Right ventricle myocardium inferior (tissue), 1 donor: ENCODE measurements at places on chromosomes 3 and 15. TPM values are rescaled to one million over a fixed set of nuclear protein-coding genes. Genes with fewer than 3 reads are reported as not detected.

The SPESP1 gene
- 4.0 TPM for total RNA-seq

The DNAH12 gene
- total RNA-seq: not detected

DNA sequence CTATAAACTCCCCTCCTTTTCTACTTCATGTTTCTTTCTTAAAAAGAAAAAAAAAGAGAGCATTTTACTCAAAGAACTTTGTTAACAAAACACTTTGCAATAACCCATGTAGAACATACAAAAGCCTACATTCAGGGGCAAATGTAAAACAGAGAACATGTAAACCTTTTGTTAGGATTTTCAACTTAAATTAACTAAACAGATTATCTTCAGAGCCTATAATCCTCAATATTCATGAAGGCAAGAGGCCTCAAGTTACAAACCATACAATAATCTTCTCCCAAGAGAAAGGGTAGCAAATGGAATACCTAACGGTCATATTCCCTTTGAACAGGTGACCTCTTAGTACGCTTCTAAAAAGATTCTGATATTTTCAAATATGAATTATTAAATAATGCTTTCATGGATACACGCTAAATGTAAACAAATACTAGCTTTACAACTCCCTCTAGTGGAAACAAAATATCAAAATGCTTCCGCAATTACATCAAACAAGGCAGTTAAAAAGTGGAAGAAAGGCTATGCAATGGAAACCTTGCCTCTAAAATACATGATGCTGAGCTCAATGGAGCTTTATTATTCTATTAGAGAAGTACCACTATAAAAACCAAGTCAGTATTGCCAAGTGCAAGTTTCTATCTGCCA lies 9.9 kb downstream of the CEP152 start:
- DNase-seq: no peak

GRCh38 chr3:140134231-140134965 lies 199.4 kb downstream of the CLSTN2 start:
- no peak for DNase-seq
